ENCODE measurements at places on chromosomes 4 and X. TPM values are rescaled to one million over a fixed set of nuclear protein-coding genes. Genes with fewer than 3 reads are reported as not detected.

GRCh38 chr4:103118166-103118565 is 18.5 kb upstream of the BDH2 start:
- H3K27ac ChIP-seq = no peak overlapping the region
- no peak overlapping the region for H3K4me3 ChIP-seq
- no peaks in the 10 kb centered on the region for H3K36me3 ChIP-seq
- H3K4me1 ChIP-seq = no peaks in the 10 kb centered on the region

DNA sequence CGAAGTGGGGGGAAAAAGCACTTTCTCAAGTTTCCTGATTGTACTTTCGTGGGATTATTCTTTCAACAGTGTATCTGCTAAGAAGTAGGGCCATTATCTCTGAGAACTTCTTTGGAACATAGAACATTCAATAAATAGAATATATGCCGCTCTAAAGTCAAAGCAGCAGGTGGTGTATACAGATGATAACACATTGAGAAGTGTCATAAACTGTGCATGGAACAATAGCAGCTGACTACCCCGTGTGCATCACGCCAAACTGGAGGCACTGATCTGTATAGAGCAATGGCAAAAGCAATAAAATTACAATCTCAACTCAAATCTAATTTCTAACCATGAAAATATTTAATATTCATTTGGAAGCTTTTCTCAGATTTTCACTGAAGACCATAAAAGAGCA is 175.3 kb downstream of the DCTD start:
- no peak overlapping the region for H3K27ac ChIP-seq
- H3K4me1 ChIP-seq = no peaks in the 10 kb centered on the region
- no peak overlapping the region for H3K4me3 ChIP-seq
- DNase-seq = no peak

GRCh38 chr4:125826801-125827695 is 512.3 kb downstream of the FAT4 start:
- no peaks in the 10 kb centered on the region for H3K4me1 ChIP-seq
- DNase-seq = no peak
- H3K36me3 ChIP-seq = no peaks in the 10 kb centered on the region
- H3K27ac ChIP-seq = no peak overlapping the region
- no peak overlapping the region for H3K4me3 ChIP-seq

DNA sequence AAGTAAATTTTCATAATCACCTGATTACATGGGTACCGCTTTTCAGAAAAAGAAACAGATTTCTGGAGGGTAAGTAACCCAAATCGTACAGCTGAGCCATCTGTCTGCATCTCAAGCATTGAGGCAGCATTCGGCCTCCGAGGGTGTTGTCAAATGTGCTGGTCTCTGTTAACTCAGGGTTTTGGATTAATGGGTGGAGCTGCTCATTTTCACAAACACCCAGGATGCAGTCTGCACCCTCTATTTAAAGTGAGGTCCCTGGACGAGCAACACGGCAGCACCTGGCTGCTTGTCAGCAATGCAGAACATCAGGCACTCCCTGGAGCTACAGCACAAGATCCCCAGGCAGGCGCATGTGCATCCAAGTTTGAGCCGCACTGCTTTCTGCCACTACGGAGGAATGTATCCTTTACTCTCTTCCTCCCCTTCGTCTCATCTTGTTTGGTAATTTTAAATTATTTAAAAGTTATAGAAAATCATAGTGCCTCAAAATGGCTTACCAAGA is 24.7 kb upstream of the NAP1L5 start:
- H3K27me3 ChIP-seq = no peaks in the 10 kb centered on the region
- peaks cover 6% of the 10 kb centered on the region for H3K36me3 ChIP-seq
- no peaks in the 10 kb centered on the region for H3K4me1 ChIP-seq
- no peak for DNase-seq
- no peak overlapping the region for H3K27ac ChIP-seq
- no peak overlapping the region for H3K4me3 ChIP-seq

DNA sequence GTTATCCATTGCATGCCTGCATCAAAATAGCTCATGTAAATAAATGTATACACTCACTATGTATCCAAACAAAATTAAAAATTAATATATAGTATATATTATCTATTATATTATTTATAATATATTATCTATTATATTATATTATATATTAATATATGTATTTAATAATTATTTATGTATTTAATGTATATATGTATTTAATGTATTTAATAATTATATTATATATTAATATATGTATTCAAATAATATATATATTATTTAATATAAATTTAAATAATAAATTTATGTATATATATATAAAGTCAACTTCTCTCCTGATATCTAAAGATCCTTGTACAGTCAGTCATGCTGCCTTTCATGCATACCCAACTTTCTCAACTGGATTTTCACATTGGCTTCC is 82.4 kb downstream of the GPM6A start:
- no peaks in the 10 kb centered on the region for H3K36me3 ChIP-seq
- H3K27me3 ChIP-seq = no peaks in the 10 kb centered on the region
- H3K4me1 ChIP-seq = no peaks in the 10 kb centered on the region

DNA sequence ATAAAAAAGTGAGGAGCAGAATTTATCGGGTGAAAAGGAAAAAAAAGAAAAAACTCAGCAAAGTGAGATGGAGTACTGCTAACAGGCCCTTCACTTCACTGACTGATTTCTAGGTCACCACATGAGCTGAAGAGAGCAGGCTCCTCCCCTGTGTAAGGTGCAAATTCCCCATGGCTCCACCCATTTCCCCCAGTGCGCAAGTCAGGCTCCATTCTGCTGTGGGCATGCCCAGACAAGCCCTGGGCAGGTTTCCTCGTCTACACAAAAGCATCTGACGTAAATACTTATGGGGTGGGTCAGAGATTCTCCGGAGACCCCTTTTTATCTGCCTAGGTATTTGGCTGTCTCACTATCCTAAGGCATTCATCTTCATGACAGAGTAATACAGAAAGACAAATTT is 157.9 kb downstream of the MAGEB5 start:
- no peak for DNase-seq
- H3K27ac ChIP-seq = no peak overlapping the region
- H3K4me1 ChIP-seq = no peaks in the 10 kb centered on the region
- H3K36me3 ChIP-seq = no peaks in the 10 kb centered on the region

GRCh38 chr4:2266821-2267220 is 4.9 kb upstream of the MXD4 start:
- H3K4me3 ChIP-seq = no peak overlapping the region
- H3K27me3 ChIP-seq = no peaks in the 10 kb centered on the region
- H3K4me1 ChIP-seq = no peaks in the 10 kb centered on the region
- no peak overlapping the region for H3K27ac ChIP-seq
- no peak for DNase-seq
- H3K36me3 ChIP-seq = peaks cover 8% of the 10 kb centered on the region

GRCh38 chr4:138182838-138183426 is 59.2 kb downstream of the SLC7A11 start:
- H3K4me3 ChIP-seq = no peak overlapping the region
- DNase-seq = peak; percentile 24
- H3K4me1 ChIP-seq = peaks cover 39% of the 10 kb centered on the region
- H3K36me3 ChIP-seq = peaks cover 60% of the 10 kb centered on the region
- H3K27me3 ChIP-seq = no peaks in the 10 kb centered on the region

GRCh38 chrX:3807906-3808305 is 94.5 kb upstream of the PRKX start:
- no peak overlapping the region for H3K27ac ChIP-seq
- no peaks in the 10 kb centered on the region for H3K4me1 ChIP-seq
- H3K27me3 ChIP-seq = peaks cover 33% of the 10 kb centered on the region
- H3K4me3 ChIP-seq = no peak overlapping the region
- no peak for DNase-seq

GRCh38 chrX:153662266-153662665 is 11.3 kb downstream of the PNCK start:
- H3K4me3 ChIP-seq = no peak overlapping the region
- H3K27ac ChIP-seq = no peak overlapping the region
- no peaks in the 10 kb centered on the region for H3K36me3 ChIP-seq
- peaks cover 80% of the 10 kb centered on the region for H3K27me3 ChIP-seq

DNA sequence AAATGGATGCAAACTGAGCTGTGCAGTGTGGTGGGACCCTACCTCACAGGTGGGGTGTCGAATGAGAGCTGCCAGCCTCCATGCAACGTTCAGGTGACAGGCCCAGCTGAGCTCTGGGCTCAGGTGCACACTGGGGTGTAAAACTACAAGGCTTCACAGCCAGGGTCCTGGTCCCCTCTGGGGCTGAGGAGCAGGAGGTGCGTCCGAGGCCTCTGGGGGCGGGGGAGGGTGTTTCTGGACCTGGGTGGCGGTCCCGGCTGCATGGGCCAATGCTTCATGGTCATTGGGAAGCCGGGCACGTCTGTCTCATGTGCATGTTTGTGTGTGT is 26.5 kb upstream of the SORCS2 start:
- peaks cover 79% of the 10 kb centered on the region for H3K27me3 ChIP-seq
- H3K36me3 ChIP-seq = no peaks in the 10 kb centered on the region
- no peak for DNase-seq
- no peak overlapping the region for H3K4me3 ChIP-seq
- no peaks in the 10 kb centered on the region for H3K4me1 ChIP-seq

DNA sequence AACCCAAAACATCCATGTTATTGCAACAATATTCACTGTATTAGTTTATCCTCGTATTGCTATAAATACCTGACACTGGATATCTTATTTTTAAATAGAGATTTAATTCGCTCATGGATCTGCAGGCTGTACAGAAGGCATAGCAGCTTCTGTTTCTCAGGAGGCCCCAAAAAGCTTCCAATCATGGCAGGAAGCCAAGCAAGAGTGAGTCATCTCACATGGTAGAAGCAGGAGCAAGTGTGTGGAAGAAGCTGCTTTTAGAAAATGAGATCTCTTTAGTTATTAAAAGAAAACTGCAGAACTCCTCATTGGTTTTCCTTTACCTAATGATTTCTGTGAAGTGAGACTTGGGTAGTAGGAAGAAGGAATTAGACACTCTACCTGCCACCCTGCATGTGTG is 16.4 kb downstream of the ZNF732 start:
- no peaks in the 10 kb centered on the region for H3K27me3 ChIP-seq
- H3K4me3 ChIP-seq = no peak overlapping the region
- no peaks in the 10 kb centered on the region for H3K36me3 ChIP-seq

DNA sequence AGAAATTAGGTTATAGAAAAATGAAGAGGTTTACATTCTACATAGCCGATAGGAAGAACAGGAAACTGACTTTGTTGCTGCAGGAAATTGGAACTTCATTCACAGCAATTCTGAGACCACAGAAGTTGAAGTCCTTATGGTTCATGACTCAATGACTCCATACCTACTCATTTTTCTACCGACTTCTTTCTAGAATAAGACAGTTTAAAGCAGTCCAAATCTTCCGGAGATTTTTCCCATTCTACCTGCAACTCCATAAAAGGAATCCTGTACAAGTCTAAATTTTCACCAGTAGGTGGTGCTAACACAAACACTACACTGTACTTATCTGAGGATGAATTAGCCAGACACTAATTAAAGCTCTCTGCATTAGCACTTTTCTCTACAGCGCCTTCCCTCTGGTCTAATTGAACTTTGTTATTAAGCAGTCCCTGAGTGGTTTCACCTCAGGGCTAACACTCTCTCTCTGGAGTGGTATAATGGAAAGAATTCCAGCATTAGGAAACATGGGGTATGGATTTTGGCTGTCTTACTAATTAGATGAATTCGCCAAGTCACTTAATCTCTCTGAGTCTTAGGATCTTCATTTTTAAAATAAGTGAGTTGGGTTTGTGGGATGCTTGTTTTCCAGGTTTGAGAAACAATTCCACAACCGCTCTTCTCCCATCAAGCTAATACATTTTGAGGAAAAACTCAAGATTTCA is 167.9 kb downstream of the SMIM20 start:
- H3K27me3 ChIP-seq = peaks cover 12% of the 10 kb centered on the region
- H3K27ac ChIP-seq = no peak overlapping the region
- peaks cover 25% of the 10 kb centered on the region for H3K4me1 ChIP-seq

GRCh38 chrX:150683536-150684146 is 9.6 kb upstream of the MTMR1 start:
- no peak overlapping the region for H3K27ac ChIP-seq
- H3K4me1 ChIP-seq = peaks cover 8% of the 10 kb centered on the region
- no peaks in the 10 kb centered on the region for H3K36me3 ChIP-seq

GRCh38 chr4:169030562-169030982 is 20.5 kb upstream of the CBR4 start:
- no peaks in the 10 kb centered on the region for H3K36me3 ChIP-seq
- H3K27ac ChIP-seq = no peak overlapping the region
- no peaks in the 10 kb centered on the region for H3K27me3 ChIP-seq
- DNase-seq = no peak

DNA sequence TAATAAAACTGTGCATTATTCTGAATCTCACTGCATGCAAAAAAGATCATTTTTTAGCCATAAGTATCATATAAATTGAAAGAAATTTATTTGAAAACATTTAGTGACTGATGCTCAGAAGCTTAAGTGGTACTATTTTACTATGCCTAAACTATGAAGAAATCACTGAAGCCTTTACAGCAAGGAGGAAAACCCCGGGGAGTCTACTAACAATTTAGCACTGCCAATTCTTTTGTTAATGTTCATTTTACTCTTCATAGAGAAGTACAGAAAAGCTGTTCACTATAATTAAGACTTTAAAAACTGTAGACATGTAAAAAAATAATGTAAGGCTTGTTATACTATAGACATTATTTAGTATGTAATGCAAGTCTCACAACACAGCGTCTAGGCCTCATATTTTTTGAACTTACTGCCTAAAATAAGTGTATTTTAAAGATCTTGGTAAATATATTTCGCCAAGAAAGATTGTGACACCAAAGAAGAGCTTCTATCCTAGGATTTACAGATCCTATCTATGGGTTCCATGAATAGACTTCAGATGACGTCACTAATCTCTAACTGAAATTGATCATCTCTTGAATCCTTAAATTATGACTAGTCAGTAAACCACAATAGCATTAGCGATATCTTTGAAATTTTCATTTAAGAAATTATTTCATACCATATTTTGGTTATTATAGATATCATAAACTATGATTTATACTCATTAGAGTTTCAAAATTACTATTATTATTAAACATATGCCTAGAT is 602.5 kb downstream of the TMA16 start:
- H3K27me3 ChIP-seq = no peaks in the 10 kb centered on the region
- H3K4me1 ChIP-seq = no peaks in the 10 kb centered on the region
- H3K4me3 ChIP-seq = no peak overlapping the region

Gene COL4A5
- 19.8 TPM for total RNA-seq

Gene SPATA4
- not detected for total RNA-seq

Gene SMAD1
- 19.3 TPM for total RNA-seq

Gene REPS2
- 14.5 TPM for total RNA-seq

Gene TMSB15A
- total RNA-seq = 1.9 TPM

Gene COL4A6
- total RNA-seq = 0.15 TPM

Gene HSFX2
- total RNA-seq = 0.76 TPM

Gene QRFPR
- total RNA-seq = 1.0 TPM

Gene CYTL1
- not detected for total RNA-seq

Gene SSX4B
- total RNA-seq = not detected

Measured in Calu3 (cell line).